ENCODE measurements at places on chromosomes 3 and 15.

DNA sequence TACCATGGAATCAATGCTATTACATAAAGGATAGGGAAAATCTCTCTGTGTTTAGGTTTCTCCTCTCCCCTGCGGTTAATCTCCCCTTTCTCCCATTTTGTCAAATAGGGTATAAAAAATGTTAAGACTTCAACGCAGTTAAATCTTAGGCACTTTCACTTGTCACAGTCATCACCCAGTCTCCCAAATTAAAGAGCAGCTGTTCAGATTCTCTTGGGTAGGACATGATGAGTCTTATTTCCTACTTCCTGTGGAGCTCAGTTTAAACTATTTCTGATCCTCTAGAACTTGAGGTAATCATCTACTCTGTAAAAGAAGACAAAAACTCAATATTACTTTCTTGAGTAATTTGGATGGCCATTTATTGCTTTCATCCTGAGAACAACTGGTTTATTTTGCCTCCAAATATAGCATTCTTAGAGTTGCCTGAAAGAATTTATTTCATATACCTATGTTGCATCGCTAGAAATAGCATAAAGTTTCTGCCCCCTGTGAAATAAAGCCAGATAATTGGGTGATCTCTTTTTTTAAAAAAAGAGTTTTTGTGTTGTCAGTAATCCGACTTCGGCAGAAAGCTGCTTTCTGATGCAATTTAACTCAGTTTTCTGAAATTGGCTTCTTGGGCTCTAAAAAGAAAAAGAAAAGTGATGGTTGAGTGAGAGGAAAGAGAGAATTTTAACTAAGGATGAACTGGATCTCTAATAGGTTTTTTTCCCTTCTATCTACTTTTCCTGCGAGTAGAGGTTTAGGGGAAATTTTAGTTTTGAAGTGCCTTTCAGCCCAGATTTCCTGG lies 20.7 kb downstream of the RAP2B start:
- no peak for DNase-seq

GRCh38 chr15:68885070-68885469 lies 45.3 kb upstream of the SPESP1 start:
- DNase-seq, result no peak

DNA sequence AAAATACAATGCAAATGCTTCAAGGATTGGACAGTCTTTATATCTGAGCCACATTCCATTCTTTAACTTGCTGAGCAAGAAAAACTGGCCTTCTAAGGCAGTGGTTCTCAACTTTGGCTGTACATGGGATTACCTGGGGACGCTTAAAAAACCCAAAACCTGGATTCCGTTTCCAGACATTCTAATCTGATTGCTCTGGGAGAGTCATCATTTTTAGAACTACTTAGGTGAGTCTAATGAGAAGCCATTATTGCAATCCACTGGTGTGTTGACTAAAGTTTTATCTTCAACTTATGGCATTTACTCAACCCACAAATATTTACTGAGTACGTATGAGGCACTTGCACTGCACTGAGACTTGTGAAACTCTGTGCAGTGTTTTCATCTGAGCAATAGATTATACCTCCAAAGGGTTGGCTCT lies 195.7 kb upstream of the ATP11B start:
- no peak for DNase-seq

- no peak for DNase-seq
These were observed 2.7 kb downstream of the P3H2 start for GRCh38 chr3:190117981-190118380.
